ENCODE measurements at places on chromosomes 16 and 17.

GRCh38 chr16:28304214-28304613 lies 11.9 kb downstream of the SBK1 start:
- no peak for DNase-seq

DNA sequence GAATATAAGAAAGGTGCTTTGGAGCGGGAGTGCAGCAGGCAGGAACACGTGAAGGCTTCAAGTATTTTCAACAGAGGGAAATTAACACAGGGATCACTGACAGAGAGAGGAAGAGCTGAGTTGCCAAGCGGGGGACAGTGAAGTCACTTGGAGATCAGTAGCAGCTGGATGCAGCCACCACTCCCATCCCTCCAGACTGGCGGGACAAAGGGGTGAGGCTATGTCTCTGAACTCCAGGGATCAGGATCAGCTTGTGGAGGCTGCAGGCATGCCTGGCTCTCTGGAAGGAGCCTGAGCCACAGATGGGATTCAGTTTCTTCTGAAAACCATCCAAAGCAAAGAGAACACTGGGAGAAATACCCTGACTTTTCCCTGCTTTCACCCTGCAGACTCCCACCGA lies 113.7 kb upstream of the IRX3 start:
- DNase-seq, result no peak

- no peak for DNase-seq
Observed at GRCh38 chr17:48751733-48752398, 23.3 kb upstream of the HOXB13 start.

GRCh38 chr17:31585280-31585630 lies 193.8 kb downstream of the RAB11FIP4 start:
- DNase-seq, result no peak

GRCh38 chr17:78414178-78415162 lies 36.0 kb downstream of the PGS1 start:
- DNase-seq, result no peak

- no peak for DNase-seq
Observed at GRCh38 chr17:65584604-65585521, 23.4 kb upstream of the AXIN2 start.

GRCh38 chr16:11627822-11628457 lies 40.3 kb upstream of the SNN start:
- DNase-seq, result no peak

DNA sequence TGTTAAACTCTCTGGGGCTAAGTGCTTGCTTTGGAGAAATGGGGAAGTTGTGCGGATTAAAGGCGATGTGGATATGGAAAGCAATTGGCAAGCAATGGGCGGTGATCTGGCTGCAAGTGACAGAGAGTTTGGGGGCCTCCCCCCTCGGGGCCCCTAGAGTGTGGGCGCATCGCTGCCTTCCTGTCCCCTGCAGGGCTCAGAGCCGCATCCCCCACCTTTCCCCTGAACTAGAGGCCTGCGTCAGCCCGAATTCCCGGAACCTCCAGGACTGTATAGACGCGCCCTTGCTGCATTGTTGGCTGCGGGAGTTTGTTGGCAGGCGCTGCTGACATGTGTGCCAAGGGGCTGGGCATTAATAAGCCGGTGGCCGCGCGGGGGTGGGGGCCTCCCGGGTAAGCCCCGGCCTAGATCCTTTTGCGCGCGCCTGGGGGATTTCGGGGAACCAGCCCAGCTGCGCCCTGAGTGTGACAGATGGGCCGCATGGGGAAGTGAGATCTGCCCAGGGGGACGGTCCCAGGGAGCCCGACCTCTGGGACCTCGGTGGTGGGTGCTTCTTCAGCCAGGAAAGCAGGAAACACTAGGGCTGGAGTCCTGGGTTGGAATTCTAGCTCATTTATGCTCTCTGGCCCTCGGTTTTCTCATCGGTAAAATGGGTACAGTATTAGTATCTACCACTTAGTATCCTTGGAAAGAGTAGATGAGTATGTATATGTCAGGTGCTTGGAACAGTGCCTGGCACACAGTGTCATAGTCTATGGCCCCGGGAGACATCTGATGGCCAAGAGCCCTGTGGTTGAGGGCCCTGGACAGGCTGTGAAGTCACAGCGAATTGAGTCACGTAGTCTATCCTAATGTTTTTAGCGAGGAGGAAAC lies 1.0 kb downstream of the EEF2K start:
- DNase-seq, result peak; percentile 76

DNA sequence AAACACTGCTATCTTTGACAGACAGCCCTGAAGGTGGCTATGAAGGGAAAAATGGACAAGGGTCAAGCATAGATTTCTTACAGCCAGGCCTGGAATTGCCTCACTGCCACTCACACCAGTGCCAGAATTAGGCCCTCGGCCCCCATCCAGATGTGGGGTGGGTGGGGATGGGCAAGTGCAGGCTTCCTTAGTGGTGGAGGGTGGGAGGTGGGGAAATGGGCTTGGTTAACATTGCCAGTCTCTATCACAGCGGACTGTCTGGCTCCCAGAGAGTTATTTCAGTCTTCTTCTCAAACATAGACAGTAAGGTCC lies 24.9 kb downstream of the B9D1 start:
- DNase-seq, result no peak

DNA sequence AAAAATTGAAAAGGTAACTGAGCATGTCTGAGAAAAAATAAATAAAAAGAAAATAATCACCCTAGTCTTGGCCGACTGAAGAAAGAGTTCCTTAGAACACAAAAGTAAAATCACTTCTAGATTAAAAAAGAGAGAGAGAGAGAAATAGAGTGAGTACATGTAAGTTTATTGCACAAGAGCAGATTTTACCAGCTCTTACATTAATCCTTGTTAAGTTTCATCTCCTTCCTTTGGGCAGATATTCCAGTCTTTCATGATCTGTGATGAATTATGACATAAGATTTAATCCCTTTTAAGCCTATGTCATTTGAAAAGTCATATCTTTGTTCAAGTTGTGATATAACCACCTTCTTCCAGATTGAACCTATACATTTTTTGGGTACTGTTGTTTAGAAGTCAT lies 54.8 kb downstream of the NFAT5 start:
- no peak for DNase-seq

- no peak for DNase-seq
Observed at GRCh38 chr16:65406933-65407332, 285.1 kb upstream of the CDH11 start.

GRCh38 chr17:73474370-73474988 lies 162.7 kb upstream of the CDC42EP4 start:
- peak; percentile 54 for DNase-seq

GRCh38 chr16:88599092-88599733 lies 29.0 kb downstream of the ZC3H18 start:
- DNase-seq, result no peak

GRCh38 chr17:80931421-80932265 lies 60.0 kb upstream of the CHMP6 start:
- no peak for DNase-seq

Data from NCI-H1092 treated with DMSO at 0.1 percent for 48 hours (cell line).